ENCODE measurements at places on chromosomes 11 and 22. TPM values are rescaled to one million over a fixed set of nuclear protein-coding genes. Genes with fewer than 3 reads are reported as not detected.
A peak's percentile ranks its signal among the peaks of the same experiment; 100 is the strongest.

The LRRC56 gene
- 1.8 TPM for total RNA-seq

The C1QTNF6 gene
- total RNA-seq = 3.6 TPM

The PKNOX2 gene
- not detected for total RNA-seq

GRCh38 chr22:49347376-49347775, 480.3 kb downstream of the BRD1 start:
- no peak for DNase-seq

DNA sequence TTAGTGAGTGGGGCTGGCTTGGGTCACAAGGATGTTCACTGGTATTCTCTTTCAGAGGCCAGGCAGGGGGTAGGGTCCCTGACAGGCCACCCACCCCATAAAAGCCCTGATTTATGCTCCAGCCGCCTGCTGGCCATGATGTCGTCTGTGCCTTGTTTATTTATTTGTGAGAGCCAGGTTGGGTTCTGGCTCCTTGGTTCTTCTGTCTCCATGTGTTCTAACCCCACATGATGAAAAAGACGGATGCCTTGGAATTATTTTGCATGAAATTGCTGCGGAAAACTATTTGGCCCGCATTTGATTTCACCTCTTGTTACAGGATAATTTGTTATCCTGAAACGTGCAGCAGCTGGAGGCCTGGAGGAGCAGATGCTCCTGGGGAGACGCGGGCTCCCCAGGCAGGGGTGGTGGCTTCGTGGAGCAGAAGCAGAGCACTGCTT, 46.3 kb upstream of the WNT11 start:
- DNase-seq = no peak

DNA sequence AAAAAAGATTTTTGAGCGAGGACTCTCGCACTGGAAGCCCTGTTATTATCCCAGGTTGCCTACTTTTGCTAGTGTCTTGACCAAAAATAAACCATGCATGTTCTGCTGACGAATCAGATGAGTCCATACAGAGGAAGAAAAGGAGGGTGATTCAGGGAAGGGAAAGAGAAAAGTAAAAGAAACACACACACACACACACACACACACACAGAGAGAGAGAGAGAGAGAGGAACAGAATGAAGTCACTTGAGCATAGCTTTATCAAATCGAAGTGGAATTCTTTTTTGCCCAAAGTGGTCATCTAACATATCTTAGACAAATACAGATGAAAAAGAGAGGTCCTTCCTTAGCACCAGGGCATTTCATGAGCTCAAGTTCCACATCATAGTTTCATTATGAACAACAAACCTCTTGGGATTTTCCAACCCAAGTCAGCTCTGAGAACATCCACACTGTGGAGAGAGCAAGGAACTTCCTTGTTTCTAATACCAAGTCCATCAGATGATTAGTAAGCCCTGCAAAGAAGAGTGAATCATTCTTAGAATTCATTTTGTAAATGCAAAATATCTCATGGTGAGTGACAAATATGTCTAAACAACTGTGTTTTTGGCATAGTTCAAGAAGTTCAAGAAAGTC, 7.7 kb upstream of the MMP12 start:
- DNase-seq = no peak

DNA sequence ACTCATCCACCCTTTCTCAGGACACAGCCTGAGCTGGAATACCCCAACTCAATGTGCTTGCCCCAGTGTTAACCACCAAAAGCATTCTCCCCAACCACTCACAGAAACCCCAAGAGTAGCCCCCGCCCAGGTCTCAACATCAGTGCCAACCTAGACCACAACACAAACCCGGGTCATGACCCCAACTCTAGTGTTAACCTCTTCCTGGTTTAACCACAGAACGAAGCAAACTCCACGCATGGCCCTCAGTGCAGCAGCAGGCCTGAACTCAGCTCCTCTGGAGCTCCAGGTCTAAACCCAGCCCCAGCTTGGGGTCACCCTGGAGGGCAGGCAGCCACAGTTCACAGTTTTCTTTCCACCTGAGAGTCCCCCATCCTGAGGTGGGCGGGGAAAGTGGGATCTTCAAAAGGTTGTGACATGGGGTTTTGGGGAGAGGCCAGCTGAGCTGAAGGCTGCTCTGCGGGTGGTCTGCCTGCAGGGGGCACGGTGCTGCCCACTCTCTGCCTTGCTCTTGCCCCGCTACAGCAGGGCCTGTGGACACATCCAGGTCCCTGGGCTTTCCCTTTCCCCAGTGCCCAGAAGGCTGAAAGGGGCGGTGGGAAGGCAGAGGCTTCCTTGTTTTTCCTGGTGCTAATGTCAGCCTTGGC, 37.9 kb downstream of the NECTIN1 start:
- peak; percentile 42 for DNase-seq

GRCh38 chr11:113849713-113850112, 25.7 kb downstream of the USP28 start:
- no peak for DNase-seq

GRCh38 chr11:2811206-2812091, 74.1 kb downstream of the CDKN1C start:
- DNase-seq = no peak

DNA sequence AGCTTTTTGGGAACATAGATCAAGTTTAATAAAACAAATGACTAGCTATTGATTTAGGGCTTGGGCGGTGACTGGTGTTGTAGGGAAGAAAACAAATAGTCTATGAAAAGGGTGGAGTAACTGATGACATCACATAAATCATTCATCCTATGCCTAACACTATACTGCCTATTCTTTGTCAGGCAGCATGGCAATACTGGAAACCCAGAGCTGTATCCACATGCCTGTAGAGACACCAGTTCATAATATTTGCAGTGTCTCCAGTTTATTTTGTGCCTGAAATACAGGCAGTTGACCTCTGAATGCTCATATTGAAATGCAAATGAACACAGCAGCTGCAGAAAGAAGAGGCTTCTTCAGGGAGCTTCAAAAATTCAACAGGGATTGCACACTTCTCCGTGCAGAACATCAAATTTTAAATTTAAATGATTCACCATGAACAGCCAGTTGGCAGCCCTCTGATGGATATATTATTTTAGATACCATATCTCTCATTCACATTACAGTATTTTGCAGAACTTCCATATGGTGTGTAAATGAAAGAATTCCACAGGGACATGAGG, 283.1 kb upstream of the CTSC start:
- DNase-seq = no peak

GRCh38 chr22:27877501-27877900, 41.6 kb downstream of the PITPNB start:
- DNase-seq = no peak

- no peak for DNase-seq
Measured at GRCh38 chr11:125072218-125072960, 9.3 kb downstream of the SLC37A2 start.

GRCh38 chr22:37222440-37222971, 10.2 kb upstream of the SSTR3 start:
- DNase-seq = peak; percentile 82

GRCh38 chr11:1488575-1489180, 2.1 kb upstream of the MOB2 start:
- no peak for DNase-seq

GRCh38 chr22:33000342-33001280, 57.6 kb downstream of the SYN3 start:
- DNase-seq = no peak

DNA sequence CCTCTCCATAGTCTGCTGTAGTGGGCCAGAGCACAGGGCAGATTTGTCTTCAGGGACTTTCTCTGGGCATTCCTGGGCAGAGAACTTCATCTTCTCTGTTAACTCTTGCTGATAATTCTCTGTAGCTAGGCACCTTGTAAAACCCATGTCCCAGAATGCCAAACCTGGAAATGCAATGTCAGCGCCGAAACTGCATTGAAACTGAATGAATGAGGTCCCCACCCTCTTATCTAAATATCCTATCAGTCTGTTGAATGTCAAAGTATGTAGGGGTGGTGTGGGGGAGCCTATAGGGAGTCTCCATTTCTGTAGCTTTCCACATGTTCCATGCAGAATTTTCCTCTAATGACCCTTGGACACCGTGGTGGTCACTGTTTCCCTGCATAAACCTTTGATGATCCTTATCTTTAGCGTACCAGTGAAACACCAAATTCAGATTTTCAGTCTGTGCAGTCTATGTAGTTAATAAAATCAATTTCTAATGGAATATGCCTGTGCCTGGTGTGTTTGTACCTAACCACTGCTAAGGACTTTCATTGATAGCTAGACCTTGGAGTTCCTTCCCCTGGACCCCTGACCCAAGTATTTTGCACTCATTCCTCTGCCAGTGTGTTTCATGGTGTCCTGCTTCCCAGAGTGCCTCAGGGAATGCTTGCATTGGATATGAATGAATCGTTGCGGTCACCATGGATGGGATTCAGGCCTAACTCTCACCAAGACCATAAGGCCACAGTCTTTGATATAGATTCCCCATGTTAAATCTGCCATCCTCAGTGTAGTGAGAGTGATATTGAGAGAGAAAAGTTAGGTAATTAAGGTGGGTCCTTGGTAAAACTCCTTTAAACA, 2.5 kb upstream of the CABIN1 start:
- no peak for DNase-seq

DNA sequence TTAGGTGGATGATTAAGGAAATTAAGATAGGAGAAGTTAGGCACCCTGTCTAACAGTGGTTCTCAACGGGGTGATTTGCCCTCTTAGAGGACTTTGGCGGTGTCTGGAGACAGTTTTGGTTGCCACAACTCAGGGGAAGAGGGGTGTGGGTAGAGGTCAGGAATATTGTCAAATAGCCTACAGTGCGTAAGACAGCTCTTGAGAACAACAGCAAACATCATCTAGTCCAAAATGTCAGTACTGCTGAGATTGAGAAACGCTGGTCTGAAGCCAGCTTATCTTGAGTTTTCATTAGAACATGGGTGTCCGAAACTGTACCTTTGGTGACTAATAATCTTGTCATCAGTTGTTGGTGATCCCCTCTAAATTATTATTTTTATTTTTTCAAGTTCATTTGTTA, 38.4 kb downstream of the CECR2 start:
- DNase-seq = no peak

- no peak for DNase-seq
Measured at GRCh38 chr11:120219232-120219937, 8.6 kb downstream of the OAF start.

DNA sequence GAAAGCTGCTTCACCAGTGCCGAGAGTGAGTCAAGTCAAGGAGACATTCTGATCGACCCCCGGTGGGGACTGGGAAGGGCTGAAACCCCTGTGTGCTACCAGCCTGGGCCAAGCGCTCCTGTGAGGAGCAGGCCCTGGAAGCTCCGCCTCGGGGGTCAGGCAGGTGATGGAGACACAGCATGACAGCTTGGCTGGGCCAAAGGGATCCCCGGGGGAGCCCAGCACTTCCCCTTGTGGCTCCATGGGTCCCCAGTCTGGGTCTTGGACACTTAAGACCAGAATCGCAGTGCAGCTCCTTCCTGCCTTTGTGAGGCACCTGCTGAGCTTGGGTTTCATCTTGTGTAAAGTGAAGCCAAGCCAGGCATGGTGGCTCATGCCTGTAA, 89.2 kb downstream of the MORC2 start:
- no peak for DNase-seq

- DNase-seq = no peak
Measured at GRCh38 chr11:91248199-91248807, 976.3 kb upstream of the FAT3 start.

DNA sequence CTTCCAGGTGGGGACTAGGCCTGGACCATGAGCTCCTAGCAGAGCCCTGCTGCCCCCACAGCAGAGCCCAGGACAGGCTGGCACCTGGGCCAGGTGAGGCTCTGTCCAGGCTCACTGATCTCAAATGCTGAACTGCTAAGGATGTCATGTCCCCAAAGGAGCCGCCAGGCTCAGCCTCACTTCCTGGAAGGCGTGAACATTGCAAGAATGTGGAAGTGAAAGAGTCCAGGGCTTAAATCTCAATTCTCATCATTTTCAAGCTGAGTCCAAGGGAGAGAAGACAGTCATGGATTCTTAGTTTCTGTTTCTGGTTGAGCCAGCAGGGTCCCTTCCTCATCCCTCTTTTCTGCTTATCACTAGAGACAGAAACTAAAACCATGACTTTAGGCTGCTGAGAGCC, 5.0 kb downstream of the ASCL2 start:
- DNase-seq = no peak

DNA sequence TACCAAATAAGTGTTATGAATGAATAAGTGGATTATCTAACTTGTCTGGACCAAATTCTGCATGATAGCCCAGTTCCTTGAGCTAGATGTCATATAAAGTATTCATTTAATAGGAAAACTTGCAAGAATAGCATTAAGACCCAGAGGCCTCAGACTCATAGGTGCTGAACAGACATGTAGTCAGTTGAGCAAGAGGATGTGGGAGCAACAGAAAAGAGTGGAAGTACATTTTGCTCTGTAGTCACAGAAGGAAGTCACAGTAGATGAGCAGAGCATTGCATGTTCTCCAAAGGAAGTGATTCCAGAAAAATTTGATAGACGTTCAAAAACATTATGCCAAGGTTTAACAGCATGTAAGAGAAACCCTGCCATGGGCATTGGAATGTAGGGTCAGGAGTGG, 9.5 kb downstream of the HOATZ start:
- DNase-seq = no peak
